ENCODE measurements at places on chromosomes 1 and 21.

GRCh38 chr1:15755021-15755645 lies 3.5 kb upstream of the FBLIM1 start:
- no peak for DNase-seq

GRCh38 chr21:20997636-20998455 lies at the start of gene NCAM2:
TSS of gene NCAM2 (plus strand) at chr21:20998409.
- no peak for DNase-seq

GRCh38 chr1:239655023-239655422 lies 268.7 kb downstream of the CHRM3 start:
- no peak for DNase-seq

- DNase-seq = no peak
These were observed 111.8 kb downstream of the FGGY start for GRCh38 chr1:59408608-59409240.

- DNase-seq = no peak
These were observed 12.7 kb downstream of the TNNT2 start for GRCh38 chr1:201364808-201365105.

- DNase-seq = no peak
These were observed 68.3 kb downstream of the PLPPR4 start for GRCh38 chr1:99332561-99332960.

DNA sequence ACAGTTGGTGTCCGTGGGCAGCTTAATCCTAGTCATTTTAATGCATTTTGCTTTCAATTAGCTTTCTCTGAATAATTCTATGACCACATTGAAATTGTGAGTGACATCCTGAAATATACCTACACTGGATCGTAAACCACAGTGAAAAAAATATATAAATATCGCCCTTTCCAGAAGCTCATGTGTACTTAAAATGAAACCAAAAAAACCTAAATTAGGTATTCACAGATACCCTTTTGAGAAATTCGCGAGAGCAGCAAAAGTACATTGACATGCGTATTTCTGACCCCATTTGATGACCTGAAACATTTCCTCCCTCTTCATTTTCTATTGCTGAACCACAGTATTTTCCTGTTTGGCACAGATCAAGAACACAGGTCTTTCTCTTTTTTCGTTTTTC lies 253.8 kb downstream of the LTN1 start:
- no peak for DNase-seq

GRCh38 chr1:30001011-30001731 lies 722.2 kb downstream of the MATN1 start:
- no peak for DNase-seq

- no peak for DNase-seq
These were observed 68.7 kb downstream of the HIVEP3 start for GRCh38 chr1:41850029-41850428.

DNA sequence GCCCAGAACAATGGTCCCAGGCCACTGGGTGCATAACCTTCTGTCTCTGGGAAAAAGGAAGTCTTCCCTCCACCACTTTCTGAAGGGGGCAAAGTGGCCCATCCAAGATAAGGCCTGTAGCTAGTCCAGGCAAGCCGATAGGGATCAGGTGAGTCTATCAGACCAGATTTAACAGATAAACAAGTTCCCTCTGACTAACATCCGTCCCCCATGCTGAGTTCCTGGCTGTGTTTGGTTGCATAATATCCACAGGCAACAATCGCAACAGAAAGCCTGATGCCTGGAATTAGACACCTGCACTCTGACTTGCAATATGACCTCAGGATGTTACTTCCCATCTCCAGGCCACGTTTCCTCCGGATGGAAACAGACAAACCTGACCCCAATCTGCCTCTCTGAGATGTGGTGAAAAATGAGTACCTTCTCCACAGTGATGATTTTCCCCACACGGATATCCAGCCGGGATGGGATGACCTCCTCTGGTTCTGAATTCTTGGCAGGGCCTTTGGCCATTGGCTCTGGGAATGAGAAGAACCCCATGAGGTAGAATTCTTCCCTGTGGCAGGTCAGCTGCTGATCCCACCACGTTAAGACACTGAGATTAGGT lies 36.4 kb downstream of the YARS1 start:
- no peak for DNase-seq

DNA sequence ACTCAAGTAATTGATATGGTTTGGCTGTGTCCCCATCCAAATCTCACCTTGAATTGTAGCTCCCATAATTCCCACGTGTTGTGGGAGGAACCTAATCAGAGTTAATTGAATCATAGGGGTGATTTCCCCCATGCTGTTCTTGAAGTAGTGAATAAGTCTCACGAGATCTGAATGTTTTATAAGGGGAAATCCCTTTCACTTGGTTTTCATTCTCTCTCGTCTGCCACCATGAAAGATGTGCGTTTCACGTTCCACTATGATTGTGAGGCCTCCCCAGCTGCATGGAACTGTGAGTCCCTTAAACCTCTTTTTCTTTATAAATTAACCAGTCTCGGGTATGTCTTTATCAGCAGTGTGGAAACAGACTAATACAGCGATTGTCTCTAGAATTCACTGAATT lies 135.4 kb downstream of the BACH1 start:
- no peak for DNase-seq

DNA sequence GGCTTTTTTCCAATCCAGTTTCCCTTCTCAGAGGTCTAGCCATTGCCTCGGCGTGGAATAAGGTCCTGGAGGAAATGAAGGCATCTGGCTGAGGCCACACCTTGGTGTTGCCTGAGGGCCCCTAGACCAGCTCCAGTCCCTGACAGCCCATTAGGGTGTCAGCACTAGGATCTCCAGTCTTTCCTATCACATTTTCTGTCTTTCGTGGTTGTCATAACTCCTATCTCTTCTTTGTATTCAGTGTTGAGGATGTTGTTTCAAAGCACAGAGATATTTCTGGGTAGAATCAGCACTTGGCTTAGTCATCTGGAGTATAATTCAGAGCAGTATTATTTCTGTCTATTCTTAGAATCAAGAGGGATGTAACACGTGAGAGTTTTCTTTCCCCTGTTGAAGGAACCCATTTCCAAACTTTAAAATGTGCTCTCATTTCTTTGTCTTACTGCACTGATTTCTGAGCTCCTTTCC lies 844.3 kb downstream of the KCNT2 start:
- no peak for DNase-seq

DNA sequence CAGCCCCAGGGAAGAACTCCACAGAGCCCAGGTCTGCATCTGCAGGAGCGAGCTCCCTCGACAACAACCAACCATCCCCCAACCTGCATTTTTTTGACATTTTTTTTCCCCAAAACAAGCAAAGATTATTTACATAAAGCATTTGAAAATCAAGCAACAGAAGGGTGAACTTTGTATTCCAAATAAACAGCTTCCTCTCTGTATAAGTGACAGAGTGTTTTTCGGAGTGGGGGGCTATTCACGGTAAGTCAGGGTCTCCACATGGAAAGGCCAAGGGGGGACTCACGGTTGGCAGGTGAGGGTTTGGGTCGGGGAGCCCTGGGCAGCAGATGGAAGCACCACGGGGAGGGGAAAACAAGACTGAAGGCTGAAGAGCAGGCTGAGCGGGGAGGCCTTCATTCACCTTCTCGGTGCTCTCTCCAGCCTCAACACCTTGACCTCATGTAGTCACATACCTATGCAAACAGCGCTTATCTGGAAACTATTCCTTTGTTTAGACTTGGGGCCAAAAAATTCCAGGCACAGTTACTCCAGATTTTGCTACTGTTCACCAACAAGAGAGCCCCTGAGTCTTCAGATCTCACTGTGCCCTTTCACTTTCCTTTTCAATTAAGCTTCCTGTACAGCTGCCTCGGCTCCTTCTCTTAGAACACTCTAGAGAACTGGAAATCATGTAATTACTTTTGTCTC lies 27.6 kb downstream of the C2CD2 start:
- no peak for DNase-seq

DNA sequence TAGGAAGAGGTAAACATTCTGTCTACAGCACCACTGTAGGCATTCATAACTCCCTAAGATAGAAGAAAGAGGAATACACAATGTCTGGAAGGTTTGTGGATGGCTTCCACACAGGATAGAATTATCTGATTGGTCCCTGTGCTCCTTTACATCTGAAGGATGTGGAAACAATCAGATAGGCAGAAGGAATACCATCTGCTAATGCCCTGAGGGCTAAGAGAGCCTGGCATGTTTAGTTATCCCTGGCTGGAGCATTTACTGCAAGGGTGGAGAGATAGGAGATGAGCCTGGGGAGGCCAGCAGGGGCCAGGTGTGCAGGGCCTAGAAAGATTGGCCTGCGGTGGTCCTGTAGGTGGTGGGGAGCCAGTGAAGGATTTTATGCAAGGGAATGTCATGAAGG lies 8.6 kb upstream of the ACBD3 start:
- no peak for DNase-seq

- DNase-seq = peak; percentile 94
These were observed at the start of gene RCAN3 for GRCh38 chr1:24502709-24503058. TSS of gene RCAN3 (plus strand) at chr1:24502836. CDS start at chr1:24514373, 11,537 bp downstream.

GRCh38 chr1:150410582-150411101 lies 46.7 kb downstream of the RPRD2 start:
- DNase-seq = no peak

- no peak for DNase-seq
These were observed 120.3 kb upstream of the ATP1A1 start for GRCh38 chr1:116252785-116253184.

- no peak for DNase-seq
These were observed 189.5 kb downstream of the ZSCAN20 start for GRCh38 chr1:33661811-33662454.

DNA sequence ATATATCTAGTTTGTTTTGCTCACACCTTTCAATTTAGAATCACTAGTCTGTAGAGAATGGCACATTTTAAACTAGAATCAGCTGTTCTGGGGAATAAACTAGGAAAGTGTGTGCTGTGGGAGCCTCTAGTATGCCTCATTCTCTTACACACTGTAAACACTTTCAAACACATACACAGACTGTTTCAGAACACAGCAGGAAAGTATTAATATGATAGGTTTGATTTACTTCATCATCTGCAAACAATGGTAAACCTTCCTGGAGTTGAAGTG lies 67.1 kb upstream of the ABCG1 start:
- no peak for DNase-seq

DNA sequence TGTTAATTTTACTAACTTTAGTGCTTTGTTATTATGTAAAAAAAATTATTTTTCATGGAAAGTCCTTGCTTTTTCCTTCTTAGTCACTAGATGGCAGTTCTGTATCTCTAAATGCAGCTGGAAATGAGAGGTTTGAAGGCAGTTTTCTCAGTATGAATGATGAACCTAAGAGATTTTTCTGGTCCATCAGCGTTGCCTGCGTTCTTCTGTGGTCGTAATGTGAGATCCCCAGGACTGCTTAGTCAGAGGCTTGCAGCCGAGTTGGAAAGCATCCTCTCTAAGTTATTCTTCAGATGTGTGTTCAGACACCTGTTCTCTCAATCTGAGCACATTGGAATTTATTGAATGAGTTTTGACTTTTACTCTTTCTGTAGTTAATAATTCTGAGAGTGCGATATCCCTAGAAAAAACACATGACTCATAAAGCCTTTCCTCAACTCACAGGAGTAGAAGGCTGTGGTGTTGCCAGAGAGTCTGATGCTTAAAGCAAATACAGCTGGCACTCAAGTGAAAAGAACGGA lies 99.3 kb downstream of the FMN2 start:
- no peak for DNase-seq

GRCh38 chr1:222938986-222939385 lies 124.1 kb downstream of the DISP1 start:
- no peak for DNase-seq

Data from GM12892 (cell line).